Naive thymus-derived CD8-positive, alpha-beta T cell (primary cell): ENCODE measurements at places on chromosomes 7 and 10. TPM values are rescaled to one million over a fixed set of nuclear protein-coding genes. Genes with fewer than 3 reads are reported as not detected.

The SLC26A3 gene
- not detected for total RNA-seq

The CISD1 gene
- total RNA-seq: 9.7 TPM

The NAT16 gene
- total RNA-seq: not detected

The ARF5 gene
- 79.3 TPM for total RNA-seq

The LRRC17 gene
- total RNA-seq: 0.60 TPM

The RHBDD2 gene
- 47.1 TPM for total RNA-seq

The SLC16A12 gene
- total RNA-seq: not detected

The ZNF282 gene
- 19.5 TPM for total RNA-seq

- peaks cover 6% of the 10 kb centered on the region for H3K36me3 ChIP-seq
- DNase-seq: no peak
- no peak overlapping the region for H3K4me3 ChIP-seq
- no peak overlapping the region for H3K27ac ChIP-seq
- H3K4me1 ChIP-seq: peaks cover 12% of the 10 kb centered on the region
Measured at GRCh38 chr10:12237265-12238220, 41.6 kb downstream of the CDC123 start.

- DNase-seq: no peak
- peaks cover 2% of the 10 kb centered on the region for H3K4me1 ChIP-seq
- no peak overlapping the region for H3K27ac ChIP-seq
- H3K4me3 ChIP-seq: no peak overlapping the region
Measured at GRCh38 chr7:101200504-101200861, 353 bp downstream of the MOGAT3 start.

DNA sequence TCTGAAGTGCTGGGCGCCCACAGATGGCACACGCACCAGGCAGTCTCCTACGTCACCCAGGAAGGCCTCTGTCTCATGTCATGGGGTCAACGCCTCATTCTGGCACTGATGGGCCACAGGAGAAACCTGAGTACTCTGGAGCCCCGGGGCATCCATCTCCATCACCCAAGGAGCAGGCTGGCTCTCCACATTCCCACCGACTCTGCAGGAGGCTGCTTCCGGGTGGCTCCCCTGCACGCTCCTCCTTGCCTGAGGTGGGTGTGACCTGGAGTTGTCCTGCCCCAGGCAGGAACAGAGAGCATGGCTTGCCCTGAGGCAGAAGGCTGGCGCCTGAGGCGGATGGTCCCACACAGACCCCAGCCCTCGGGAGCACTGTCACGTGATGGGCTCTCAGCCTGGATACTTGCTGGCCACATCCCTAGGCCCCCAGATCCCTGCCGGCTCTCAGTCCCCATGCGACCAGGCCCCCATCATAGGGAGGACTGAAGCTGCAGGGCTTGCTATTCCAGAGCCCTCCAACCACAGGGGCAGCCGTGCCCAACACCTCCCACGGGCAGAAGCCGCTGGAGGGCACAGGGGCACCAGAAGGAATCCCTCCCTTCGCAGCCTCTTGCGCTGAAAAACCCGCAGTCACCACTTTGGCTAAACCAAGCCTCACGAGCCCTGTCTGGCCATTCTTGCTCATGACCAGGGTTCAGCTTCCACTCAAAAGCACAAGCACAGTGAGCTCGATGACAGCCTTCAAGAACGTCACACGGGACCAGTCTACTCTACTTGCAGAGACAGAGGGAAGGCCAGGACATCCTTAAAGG lies 80.7 kb downstream of the MAD1L1 start:
- H3K27me3 ChIP-seq: no peaks in the 10 kb centered on the region
- no peaks in the 10 kb centered on the region for H3K4me1 ChIP-seq
- H3K27ac ChIP-seq: peak overlapping the region; percentile 59
- no peak overlapping the region for H3K4me3 ChIP-seq

DNA sequence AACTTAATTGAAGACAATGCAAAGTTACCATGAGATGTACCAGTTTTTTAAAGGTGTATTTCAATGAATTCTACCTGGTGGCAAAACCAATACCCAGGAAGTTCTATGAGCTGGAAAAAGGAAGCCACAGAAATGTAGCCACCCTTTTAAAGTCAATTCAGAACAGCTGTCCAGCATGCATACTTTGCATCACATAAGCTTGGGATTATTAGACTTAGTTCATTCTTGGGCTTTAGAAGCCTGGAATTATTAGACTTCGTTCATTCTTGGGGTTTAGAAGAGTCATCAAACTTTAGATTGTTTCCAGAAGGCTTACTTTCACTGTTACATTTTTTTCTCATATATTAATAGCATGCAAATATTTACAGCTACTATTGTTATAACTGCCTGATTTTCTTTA lies 20.9 kb downstream of the SLC25A13 start:
- peaks cover 6% of the 10 kb centered on the region for H3K36me3 ChIP-seq
- H3K27me3 ChIP-seq: no peaks in the 10 kb centered on the region

- H3K36me3 ChIP-seq: no peaks in the 10 kb centered on the region
- H3K27ac ChIP-seq: no peak overlapping the region
- DNase-seq: no peak
- H3K4me1 ChIP-seq: no peaks in the 10 kb centered on the region
- no peak overlapping the region for H3K4me3 ChIP-seq
Measured at GRCh38 chr7:83599131-83599530, 49.8 kb downstream of the SEMA3E start.
